T-helper 22 cell (primary cell): ENCODE measurements at places on chromosomes 3 and 15.

- no peak for DNase-seq
Measured at GRCh38 chr15:93587059-93587521, 498.1 kb upstream of the RGMA start.

DNA sequence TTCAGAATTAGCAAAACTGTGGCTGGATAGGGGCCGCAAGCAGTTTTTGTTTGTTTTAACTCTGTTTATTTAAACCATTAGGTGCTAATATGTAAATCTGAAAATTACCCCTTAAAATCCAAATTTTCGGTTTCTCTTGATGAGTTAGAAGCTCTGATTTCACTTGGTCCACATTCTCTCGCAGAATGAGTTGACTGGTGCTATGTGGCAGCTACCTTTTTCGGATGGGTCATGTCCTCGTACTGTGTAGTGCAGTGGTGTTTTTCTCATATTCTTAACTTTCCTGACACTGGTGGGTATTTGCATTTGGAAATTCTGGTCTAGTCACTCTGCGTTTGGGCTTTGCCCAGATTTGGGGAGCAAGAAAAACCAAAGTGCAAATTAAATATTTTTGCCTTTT, 87.1 kb downstream of the DIPK2A start:
- DNase-seq = no peak

- no peak for DNase-seq
Measured at GRCh38 chr3:122014741-122015140, 7.3 kb downstream of the ILDR1 start.

DNA sequence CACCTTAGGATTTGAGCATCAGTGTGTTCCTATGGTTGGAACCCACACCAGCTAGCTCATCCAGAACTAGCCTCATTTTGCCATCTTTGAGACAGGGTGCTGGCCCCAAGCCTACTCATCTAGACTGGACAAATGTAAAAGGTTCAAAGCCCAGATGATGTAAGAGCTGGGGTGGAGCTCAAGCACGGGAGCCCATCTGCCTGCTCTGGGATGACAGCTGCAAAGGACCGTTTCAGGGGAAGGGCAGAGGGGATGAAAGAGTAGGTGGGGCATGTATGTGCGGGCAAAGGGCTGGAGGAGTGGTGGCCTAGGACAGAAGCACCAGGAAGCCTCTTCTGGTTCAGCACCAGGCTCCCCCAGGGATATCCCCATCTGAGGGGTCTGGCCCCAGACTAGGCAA, 15.8 kb downstream of the CLK3 start:
- DNase-seq = no peak

GRCh38 chr3:160044121-160044520, 55.5 kb downstream of the IL12A start:
- no peak for DNase-seq

GRCh38 chr3:172106037-172106954, 66.9 kb downstream of the FNDC3B start:
- DNase-seq = no peak

DNA sequence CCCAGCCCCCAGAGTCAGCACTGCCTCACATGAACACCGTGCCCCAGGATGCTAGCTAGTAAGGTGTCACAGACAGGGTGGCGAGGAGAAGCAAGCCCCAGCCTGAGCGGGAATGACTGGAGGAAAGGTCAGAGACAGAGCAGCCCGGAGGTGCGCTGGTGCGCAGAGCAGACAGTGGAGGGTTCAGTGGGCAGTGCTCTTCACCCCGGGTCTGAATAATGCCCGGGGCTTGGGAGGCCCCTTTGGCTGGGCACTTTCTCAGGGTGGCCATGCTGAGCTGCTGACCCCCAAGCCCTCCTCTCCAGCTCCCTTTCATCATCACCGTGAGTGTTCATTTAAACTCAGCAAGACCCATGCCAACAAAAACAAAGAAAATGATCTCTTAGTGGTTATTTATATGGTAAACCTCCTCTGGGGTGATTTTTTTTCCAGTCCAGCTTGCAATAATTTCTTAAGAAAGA, 110.8 kb downstream of the VGLL4 start:
- DNase-seq = no peak

DNA sequence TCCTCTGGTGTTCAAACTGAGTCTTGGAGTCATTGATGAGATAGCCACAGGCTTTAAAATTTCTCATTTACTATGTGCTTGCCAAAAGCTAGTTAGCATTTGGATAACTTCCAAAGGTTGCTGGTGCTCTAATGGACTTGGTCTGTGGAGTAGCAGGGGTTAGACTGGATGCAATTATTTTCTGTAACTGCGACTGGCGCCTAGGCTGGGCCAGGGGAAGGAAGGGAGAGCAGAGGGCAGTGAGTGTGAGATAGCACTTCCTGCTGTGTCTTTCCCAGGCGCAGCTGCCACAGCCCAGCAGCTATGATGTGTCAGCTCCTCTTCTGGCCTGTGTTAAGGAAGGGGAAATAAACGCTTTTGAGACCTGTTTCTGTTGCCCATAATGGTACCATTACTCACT, 98.6 kb downstream of the MYRIP start:
- no peak for DNase-seq

- no peak for DNase-seq
Measured at GRCh38 chr15:50024281-50024680, 94.8 kb downstream of the ATP8B4 start.

DNA sequence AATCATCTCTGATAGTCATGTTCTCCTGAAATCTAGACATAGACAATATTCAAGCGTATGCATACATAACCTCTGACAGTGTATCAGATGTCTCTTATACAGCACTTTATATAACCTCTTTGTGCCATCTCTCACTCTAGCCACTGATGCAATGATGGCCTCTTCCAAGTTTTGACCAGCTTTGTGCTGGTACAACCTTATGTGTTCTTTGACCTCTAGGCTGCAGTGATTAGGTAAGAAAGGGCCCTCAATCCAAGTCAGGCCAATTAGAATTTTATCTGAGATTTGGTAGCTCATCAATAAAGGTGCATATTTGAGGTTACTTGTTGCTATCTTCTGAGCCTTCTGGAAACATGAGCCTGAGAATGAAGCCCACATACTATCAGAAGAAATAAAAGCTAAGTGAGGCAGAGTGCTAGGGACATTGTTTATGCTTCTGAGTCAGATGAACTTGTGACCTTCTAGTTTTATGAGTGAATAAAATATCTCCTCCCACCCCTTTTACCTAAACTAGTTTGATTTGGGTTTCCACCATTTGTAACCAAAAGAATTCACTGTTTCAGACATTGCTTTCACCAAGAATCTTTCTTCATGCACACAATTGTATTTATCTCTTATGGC, 283.2 kb upstream of the SUCLG2 start:
- DNase-seq = no peak

DNA sequence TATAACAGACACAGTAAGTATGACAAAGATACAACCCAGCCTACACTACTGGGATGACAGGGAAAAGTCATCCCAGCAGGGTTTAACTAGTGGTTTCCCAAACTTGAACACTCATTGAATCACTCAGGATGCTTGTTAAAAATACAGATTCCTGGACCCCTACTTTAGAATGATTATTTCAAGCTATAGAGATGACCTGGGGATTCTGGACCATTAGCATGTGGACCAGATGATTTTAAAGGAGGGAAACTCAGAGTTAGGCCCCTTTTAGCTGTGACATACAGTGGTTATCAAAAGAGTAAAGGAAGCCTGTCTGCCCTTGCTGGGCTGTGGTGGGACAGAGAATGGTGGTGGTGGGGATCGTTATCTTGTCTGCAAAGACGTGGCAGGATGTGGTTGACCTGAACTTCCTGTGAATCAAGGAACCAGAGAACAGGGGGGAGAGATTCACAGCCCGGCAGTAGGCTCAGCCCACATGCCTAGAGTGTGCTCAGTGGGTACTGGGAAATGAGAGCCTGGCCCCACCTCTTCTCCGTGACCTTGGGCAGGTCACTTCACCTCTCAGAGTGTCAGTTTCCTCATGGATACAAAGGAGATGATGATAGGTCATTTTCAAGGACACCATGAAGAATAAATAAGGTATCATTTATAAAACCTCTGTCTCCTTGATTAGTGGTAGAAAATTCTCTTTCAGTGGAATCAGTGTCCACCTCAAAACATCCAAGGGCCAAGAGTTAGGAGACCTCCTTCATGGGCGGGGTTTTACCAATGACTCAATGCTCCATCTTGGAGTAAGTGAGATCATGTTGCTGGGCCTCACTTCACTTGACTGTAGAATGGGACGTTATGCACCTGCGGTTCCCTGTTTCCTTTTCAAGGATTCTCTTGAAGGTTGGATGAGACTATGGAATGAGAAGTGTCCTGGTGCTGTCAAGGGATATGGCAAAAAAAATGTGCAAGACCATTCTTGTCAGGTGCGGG, 306.5 kb downstream of the RPLP1 start:
- peak; percentile 85 for DNase-seq

GRCh38 chr3:130901463-130902204, 7.8 kb downstream of the ATP2C1 start:
- DNase-seq = no peak

- DNase-seq = no peak
Measured at GRCh38 chr15:98124581-98124980, 164.1 kb downstream of the ARRDC4 start.

DNA sequence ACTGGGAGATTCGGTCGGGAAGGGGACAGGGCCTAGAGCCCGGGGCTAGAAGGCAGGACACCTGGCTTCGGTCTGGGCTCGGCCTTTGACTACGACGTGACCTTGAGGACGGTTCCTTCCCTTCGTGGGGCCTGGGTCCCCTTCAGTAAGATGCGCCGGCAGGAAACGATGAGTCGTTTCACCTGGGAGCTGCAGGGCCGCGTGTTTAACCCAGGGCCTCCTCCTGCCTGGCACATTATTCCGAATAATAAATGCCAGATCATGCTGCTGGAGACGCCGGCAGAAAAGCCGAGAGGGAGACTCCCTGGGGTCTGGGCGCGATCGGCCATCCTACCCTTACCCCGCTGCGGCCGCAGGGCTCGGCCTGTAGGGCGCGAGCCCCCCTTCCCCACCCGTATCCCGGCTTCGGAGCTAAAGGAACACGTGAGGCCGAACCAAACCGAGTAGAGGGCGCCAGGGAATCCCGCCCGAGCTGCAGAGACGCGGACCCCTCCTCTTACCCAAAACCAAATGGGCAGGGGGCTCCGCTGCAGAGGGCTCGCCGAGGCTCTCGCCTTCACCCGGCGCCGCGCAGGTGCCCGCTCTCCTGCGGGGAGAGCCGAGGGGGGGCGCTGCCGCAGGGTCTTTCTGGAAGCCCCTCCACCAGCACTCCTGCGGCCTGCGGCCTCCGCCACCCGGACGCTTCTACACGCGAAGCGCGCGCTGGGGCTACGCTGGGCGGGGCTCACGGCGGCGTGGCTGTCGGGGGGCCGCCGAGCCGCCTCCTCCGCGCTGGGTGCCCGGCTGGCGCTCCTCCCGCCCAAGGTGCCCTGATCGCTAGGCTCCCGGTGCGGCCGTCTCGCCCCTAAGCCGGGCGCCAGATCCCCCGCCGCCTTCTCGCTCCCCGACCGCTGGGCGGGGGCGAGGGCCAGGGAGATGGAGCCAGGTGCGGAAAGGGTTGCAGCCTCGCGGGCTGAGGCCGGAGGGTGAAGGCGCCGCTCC, at the start of gene BDH1:
TSS of gene BDH1 (minus strand) at position 688 of the 981 bp plus-strand sequence. CDS start 9,525 bp downstream, outside the sequence.
- peak; percentile 25 for DNase-seq

- DNase-seq = no peak
Measured at GRCh38 chr15:51907136-51907862, 64.3 kb downstream of the LEO1 start.

GRCh38 chr3:99702953-99703943, 64.9 kb downstream of the COL8A1 start:
- no peak for DNase-seq
